ENCODE measurements at places on chromosomes 16 and 17.

GRCh38 chr17:39599665-39600231 lies 8.0 kb downstream of the NEUROD2 start:
- DNase-seq: no peak

DNA sequence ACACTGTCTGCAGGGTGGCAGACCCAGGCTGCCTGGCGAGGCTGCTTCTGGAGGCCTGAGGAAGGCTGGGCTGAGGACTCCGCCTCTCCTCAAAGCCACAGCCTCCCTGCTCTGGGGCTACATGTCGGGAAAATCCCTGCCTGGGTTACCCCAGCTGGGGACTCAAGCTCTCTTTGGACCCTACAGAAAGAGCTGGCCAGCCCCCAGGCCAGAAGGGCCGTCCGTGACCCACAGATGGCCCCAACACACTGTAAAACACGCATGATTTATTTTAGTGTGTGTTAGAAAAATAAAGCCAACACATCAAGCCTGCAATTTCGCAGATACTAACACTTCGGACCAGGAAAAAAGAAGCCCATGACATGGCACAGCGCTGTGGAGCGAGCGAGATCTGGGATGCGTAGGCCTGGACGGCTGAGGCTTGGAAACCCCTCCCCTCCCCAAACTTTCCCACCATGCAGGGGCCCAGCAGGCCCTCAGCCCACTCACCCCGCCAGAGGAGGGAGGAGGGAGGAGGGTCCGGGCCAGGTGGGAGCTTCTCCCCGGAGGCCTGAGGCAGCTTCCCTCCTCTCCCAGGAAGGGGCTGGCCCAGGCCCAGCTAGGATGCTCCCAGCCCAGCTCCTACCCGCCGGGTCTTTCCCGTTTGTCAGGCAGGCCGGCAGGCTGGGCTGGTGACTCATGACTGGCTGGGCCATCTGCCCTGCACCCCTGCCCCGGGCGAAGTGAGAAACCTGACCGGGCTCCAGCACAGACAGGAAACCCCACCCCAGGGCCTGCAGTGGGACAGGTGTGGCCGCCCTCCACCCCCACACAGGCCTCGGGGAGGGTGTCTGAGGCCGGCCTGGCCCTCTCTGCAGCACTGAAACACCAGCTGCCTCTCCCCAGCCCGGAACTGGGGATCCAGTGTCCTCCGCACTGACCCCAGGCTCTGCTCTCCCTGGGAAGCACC lies 34.1 kb upstream of the SLC38A10 start:
- peak; percentile 97 for DNase-seq

DNA sequence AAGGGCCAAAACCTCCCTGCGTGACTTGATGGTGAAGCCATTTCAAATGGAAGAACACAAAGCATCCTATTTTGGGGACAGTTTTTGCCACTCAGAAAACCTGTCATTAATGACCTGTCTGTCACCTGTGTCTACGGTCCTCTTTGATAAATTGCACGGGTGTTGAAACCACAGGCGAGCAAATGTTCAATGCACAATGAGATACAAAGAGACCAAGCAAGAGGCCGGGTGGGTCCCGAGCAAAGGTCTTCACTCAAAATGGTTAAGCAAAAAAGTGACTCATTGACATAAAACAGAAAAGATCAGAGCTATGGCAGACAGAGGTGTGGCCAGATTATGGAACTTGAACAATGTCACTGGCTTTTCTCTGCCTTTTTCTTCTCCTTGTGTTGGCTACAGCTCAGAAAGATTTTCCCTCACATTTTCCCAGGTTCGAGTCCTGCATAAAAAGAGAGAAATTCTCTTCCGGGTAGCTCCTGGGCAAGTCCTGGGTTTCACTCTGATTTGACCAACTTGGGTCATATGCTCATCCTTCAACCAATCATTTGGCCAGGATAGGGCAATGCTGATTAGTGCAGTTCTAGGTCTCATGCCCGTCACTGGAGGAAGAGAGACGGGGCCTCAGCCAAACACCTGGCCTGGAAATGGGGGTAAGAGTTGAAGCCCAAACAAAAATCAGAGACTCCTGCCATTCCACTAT lies 92.2 kb downstream of the CMC2 start:
- DNase-seq: no peak

DNA sequence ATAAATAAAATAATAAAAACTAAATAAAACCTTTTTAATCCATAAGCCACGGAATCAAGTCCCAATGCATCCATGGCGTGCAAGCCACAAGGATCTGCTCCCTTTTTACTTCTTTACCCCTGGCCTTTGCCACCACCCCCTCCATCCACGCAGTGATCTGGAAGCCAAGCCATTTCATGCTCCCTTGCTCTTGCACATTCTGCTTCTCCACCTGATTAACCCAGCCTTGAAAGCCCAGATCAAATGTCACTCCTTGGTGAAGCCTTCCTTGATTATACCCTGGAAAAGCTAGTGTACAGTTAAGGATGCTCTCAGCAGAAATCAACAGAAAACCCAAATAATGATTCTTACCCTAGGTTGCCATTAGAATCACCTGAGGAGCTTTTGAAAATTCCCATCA lies 9.9 kb downstream of the LRRC3C start:
- DNase-seq: no peak

DNA sequence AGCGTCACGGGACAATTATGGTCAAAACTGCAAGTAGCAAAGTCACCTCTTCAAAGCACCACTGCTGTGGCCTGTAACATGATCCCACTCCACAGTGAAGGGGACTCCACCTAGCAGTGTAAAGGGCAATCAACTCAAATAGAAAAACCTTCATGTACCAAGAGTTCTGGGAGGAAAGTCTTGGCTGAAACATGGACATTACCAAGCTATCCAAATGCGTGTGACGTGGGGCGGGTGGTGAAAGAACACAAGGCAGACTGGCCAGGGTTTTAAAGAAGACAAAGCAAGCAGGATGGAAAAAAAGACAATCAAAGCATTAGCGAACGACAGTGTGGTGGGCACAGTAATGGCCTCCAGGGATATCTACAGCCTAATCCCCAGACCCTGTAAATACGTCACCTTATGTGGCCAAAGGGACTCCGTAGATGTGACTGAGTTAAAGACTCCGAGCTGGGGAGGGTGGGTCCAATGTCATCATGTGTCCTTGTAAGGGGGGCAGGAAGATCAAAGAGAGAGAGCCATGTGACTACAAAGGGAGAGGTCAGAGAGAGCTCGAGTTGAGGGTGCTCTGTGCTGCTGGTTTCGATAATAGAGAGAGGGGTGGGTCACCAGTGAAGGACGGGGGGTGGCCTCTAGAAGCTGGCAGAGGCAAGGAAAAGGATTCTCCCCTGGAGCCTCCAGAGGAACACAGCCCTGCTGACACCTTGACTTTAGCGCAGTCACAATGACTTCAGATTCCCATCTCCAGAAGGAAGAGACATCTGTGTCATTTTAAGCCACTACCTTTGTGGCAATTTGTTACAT lies 6.0 kb downstream of the HSDL1 start:
- no peak for DNase-seq

GRCh38 chr16:24253192-24253591 lies 2.9 kb upstream of the CACNG3 start:
- peak; percentile 26 for DNase-seq

GRCh38 chr17:76293106-76293505 lies 15.0 kb downstream of the QRICH2 start:
- DNase-seq: no peak

GRCh38 chr16:11159282-11159681 lies 96.7 kb downstream of the SOCS1 start:
- no peak for DNase-seq

DNA sequence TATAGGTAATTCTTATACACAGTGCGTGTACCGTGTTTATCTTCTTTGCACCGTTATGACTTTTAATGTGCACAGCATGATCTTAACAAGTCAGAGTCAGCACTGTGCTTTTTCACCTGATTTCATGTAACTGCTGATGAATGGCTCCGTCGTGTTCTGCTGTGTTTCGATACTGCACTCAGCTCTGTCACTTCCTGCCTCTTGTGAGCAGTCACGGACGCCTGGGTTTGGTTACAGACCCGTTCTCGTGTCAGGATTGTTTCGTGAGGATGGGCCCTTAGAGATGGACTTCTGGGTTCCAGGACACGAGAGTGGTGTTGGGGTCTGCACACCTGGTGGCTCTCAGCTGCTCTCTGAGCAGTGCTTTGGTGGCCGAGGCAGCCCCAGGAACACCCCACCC lies 24.6 kb downstream of the TBCD start:
- no peak for DNase-seq

GRCh38 chr17:42284566-42284965 lies 3.7 kb upstream of the STAT5A start:
- no peak for DNase-seq

DNA sequence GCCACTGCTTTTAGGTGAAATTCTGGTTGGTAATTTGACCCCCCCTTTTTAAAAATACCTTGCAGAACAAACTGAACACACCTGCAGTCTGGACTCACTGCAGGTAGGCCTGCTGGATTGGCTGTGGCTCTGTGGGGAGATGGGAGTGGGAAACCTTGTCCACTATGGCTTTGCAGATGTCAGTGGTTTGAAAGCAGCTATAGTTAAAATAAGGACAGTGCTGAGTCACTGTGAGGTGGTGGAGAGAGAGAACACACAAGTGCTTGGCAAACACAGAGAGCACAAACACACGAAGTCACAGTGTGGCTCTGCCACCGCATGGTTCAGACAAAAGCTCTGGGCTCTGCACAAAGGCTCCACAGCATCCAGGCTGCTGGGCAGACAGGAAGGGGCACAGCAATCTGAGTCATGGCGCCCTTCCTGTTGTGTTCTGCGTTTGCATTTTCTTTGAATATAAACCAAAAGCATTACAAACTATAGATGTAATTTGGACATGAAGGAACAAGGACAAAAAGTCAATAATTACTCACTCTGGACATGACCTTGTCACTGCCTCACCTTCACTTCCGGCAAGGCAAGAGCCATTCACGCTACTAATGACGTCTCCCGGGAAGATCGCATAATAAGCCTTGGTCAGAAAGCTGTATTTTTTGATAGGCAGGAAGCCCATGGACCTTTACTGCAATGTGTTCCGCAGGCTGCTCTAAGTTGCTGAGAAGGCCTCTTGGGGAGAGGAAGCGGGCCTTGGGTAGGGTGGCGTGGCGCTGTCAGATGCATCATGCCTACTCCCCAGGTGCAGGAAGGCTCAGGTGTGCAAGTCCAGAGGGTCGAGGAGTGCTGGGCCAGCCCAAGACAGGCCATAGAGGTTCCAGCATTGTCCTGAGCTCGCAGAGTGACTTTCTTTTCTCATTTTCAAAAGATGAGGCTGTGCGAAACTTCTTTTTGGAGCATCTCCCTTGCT lies 60.1 kb upstream of the MED9 start:
- DNase-seq: no peak

- no peak for DNase-seq
Observed at GRCh38 chr17:82976982-82977488, 102.4 kb upstream of the METRNL start.

GRCh38 chr17:57868007-57868909 lies 18.4 kb upstream of the MRPS23 start:
- DNase-seq: peak; percentile 52

DNA sequence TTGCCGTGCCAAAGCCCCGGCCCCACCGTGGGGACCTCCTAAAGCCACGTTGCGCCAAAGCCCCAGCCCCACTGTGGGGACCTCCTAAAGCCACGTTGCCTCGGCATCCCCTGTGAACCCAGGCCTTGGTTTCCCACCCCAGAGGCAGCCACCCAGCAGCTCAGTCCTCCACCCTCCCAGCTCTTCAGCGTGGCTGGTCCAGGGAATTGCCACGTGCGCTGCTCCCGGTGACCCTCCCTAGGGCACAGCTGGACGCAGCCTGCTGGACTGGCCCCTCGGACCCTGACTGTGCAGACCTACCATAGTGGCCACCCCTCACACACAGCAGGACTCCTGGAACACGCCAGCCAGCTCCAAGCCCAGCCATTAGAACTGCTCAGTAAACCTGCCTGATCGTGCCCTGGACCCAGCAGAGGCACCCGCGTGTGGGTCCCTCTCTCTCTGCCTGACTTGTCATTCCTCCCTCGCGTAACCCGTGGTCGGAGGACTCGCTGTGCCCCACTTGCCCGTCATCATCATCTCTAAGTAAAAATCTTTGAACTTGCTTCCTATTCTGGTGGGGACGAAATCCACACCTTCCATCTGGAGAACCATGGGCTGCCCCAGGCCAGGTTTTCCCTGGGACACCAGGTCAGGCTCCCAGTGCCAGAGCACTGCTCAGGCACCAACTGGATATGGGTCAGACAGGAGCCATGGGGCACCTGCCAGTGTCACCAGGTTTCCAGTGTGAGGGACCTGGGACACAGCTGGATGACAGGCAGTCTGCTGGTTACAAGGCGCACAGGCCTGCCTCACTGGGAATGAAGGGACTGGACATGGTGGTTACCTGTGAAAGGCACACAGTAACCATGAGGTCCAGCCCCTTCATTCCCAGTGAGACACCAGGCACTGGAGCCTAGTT lies 5.6 kb downstream of the CIAO3 start:
- no peak for DNase-seq

DNA sequence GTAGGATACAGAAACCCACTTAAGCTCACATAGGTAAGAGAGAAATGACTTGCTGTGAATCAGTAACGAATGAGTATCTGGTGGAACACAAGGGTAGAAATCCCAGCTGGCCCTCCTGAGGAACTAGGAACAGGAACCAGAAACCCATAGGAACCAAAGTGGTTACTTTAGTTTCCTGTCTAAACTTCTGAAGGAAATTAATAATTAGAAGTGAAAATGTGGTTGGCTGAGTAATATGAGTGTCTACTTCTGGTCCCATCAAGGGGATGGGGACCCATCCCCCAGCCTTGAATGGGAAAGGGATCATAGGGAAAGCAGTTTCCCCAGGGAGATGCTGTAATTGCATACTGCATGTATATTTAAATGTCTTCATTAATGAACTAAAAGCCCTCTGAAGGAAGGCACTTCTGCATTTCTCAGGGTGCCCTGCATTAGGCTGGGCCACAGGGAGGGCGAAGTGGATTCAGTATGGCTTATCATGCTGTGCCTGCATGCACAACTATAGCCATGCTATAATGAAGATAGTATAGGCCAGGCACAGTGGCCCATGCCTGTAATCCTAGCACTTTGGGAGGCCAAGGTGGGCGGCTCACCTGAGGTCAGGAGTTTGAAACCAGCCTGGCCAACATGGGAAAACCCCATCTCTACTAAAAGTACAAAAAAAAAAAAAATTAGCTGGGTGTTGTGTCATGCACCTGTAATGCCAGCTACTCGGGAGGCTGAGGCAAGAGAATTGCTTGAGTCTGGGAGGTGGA lies 45.6 kb downstream of the CYB5B start:
- DNase-seq: no peak

DNA sequence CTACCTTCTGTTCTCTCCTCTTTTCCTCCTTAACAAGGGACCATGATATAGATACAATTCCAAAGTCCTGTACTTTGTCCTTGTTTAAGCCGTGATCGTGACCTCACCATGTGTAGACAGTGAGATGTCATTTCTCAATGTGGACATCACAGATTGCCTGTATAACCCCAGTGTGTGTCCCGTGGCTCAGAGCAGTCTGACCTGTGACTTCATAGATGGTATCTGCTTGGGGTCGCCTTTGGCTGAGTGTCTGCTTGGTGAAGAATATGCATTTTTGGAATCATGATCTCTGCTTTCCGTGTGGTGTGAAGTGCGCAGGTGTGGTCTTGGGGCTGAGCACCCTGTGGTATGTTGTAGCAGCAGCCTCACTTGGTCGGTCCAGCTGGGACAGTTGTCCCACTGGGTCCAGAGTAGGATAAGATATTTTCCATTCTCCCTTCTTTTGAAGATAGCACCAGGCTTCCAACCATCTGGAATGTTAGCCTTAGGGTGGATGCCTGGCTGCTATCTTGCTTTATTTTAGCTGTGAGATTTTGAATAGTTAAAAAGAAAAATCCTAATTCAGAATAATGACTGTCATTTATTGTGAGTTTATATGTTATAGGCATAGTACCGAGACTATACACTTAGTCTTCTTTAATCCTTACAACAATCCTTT lies 13.4 kb downstream of the MSI2 start:
- no peak for DNase-seq

GRCh38 chr16:82699711-82700495 lies 73.1 kb downstream of the CDH13 start:
- no peak for DNase-seq

- no peak for DNase-seq
Observed at GRCh38 chr16:66414891-66415290, 12.2 kb upstream of the BEAN1 start.
